ENCODE measurements at places on chromosomes 13 and 19.
A peak's percentile ranks its signal among the peaks of the same experiment; 100 is the strongest.

DNA sequence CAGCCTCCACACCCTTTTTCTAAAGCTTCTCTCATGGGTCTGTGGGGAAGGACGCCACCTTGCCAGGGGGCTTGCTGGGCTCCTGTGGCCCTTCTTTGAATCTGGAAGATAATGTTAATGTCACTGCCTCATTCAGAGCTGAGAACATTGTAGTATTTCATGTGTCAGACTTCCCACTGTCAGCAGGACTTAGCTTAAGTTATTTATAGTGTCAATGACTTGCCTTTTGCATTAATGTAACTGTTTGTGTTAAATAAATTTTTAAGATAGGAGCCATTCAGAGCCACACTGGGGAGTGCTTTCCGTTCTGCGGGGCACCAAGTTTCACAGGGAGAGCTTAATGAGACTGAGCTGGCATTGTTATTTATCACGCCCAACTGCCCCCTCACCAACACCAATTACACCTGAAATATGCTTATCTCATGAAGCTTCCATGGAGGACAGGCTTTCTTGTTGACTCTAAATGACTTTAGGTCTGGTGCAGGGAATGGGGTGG is 226.9 kb upstream of the UBL3 start:
- no peak for DNase-seq

DNA sequence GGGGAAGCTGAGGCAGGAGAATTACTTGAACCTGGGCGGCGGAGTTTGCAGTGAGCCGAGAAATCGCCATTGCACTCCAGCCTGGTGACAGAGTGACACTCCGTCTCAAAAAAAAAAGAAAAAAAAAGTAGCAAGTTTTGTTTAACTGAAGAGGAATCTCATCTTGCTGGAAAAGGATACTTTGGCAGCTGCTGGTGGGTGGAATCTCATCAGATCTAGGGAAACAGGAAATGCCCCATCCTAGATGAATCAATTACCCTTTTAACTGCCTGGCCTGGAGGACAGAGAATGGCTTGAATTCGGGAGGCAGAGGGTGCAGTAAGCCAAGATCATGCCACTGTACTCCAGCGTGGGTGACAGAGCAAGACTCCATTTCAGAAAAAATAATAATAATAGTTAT is 8.4 kb downstream of the ZNF320 start:
- no peak for DNase-seq

GRCh38 chr19:19997656-19998268 is 41.5 kb downstream of the ZNF682 start:
- no peak for DNase-seq

- DNase-seq: no peak
Measured at GRCh38 chr19:1935484-1936208, 5.3 kb upstream of the CSNK1G2 start.

DNA sequence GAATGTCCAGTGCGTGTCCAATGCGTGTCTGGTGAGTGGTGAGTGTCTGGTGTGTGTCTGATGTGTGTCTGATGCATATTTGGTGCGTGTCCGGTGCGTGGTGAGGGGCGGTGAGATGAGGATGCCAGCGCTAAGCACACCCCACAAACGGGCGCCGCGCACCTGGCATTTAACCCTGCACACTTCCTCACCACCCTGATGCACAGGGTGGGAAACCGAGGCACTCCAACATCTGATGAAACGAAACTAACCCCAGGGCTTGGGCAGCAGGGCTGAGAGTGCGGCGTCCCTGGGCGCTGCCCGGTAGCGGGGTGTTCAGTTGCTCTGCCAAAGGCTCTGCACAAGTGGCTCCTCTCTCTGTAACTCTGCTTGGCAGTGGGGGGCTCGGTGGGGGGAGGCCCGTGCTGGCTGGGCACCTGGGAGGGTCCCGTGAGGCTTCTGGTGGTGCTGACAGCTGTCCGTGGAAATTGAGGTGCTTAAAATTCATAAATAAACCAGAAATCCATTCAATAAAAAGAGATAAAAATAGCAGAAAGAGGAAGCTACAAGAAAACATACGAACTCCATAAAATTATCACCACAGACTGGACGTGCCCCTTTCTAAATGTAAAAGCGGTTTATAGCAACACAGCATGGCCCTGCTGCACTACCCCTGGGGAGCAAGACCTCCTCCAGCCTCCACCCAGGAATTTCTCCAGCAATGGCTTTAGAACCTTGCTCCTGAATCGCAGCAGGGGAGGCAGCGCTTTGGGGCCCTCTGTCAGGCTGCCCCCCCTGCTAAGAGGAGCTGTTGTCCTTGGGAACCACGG is 76.0 kb downstream of the RASA3 start:
- no peak for DNase-seq

DNA sequence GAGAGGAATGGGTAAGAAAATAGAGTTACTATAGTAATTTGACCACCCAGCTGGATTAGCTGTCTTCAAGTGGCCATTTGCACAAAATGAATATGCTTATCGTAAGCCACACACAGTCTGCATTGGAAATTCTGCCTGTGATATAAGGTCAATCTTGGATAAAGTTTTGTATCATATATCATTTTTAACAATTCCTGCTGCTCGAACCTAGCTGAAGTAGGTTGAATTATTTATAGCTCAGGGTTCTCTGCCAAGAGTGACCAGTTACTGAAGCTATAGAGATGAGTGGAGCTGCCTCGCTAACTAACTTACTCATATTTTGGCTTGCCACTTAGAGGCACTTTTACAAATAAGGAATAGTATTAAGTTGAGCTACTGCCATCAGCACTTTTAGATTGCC is 220.9 kb downstream of the RGCC start:
- no peak for DNase-seq

DNA sequence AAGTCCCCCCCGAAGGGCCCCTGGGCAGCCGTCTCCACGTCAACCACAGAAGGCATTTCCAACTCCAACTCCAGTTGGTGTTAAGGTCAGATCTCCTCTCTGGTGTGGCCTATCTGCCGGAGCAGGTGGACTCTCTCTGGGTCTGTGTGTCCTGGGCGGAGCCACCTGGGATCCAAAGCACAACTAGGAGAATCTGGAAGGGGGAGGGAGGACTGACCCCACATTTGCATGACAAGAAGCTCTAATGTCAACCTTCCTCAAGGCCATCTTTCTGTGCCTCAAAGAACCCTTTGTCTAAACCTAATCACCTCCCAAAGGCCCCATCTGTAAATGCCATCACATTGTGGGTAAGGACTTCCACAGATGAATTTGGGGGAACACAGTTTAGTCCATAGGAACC is 381.5 kb downstream of the UQCRFS1 start:
- no peak for DNase-seq

DNA sequence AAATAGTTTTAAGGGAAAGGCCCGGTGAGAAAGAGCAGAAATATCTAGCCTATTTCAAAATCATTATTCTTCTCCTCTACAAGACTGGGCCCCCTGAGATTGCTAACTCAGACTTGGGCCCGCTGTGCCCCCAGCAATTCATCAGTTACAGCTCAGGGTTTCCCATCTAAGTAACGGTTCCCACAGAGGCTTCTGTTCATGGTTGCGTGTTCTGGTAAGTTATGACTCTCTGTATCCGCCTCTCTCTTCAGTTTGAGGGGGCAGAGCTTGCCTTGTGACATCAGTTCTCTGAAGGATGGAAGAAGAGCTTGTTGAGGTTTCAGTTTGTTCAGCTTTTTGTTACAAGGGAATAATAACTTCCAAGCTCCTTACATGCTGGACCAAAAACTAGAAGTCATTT is 11.6 kb downstream of the ZNF57 start:
- DNase-seq: no peak

GRCh38 chr19:1041835-1042685 is 2.2 kb downstream of the ABCA7 start:
- DNase-seq: no peak

GRCh38 chr19:33673996-33674625 is 52.4 kb downstream of the CHST8 start:
- no peak for DNase-seq

- DNase-seq: no peak
Measured at GRCh38 chr19:14672188-14672872, 2.3 kb downstream of the ADGRE3 start.

DNA sequence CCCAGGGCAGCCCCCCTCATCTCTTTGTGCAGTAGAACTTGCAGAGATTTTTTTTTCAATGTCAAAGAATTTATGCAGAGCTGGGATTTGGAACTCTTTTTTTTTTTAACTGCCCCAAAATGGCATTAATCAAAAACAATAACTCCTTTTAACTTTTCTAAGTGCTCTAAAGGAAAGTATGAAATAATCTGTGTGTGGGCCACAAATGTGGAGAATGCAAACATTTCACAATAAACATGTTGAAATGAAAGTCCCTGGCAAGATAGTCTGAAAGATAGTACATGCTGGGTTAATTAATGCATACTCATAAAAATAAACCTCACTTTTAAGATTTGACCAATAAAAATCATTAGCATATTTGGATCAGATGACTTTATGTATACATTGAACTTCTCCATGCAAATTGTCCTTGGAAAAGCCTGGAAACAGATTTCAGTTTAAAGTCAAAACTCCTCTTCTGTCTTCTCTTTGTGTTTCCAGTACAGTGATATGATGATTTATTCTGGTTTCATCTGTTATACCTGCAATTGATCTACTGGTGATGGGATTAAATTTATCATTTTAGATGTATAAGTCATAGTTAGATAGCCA is 30.5 kb upstream of the ZNF536 start:
- DNase-seq: no peak

GRCh38 chr13:76677043-76677442 is 209.2 kb downstream of the KCTD12 start:
- DNase-seq: no peak

GRCh38 chr13:25887962-25888655 is 163.7 kb downstream of the SHISA2 start:
- no peak for DNase-seq

- DNase-seq: no peak
Measured at GRCh38 chr19:1217366-1217765, 11.8 kb downstream of the STK11 start.

- peak; percentile 47 for DNase-seq
Measured at GRCh38 chr13:43196086-43196621, 172.8 kb downstream of the DNAJC15 start.

- no peak for DNase-seq
Measured at GRCh38 chr19:13872695-13873389, 4.1 kb upstream of the NANOS3 start.

- no peak for DNase-seq
Measured at GRCh38 chr19:3893509-3894179, 13.2 kb downstream of the ATCAY start.

GRCh38 chr19:4378886-4379285 is 21.5 kb downstream of the SH3GL1 start:
- DNase-seq: no peak

- peak; percentile 21 for DNase-seq
Measured at GRCh38 chr13:95676105-95676761, 706 bp upstream of the DNAJC3 start.

- no peak for DNase-seq
Measured at GRCh38 chr13:96690998-96691397, 303.3 kb downstream of the OXGR1 start.

DNA sequence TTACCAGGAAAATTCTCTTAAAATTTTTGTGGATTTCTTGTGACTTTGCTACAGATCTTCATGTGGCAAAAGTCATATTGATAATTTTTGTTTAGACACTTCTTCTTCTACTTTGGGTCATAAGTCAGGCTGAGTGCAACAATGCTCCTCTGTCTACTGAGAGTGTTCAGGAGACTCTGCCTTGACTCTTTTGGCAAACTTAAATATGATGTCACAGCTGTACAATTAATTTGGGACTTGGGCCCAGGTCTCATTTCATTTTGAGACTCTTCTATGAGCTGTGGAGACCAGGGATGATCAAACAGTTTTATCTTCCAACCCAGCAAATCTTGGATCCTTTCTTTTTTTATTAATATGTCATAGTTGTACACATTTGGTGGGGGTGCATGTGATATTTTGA is 19.7 kb upstream of the IPO5 start:
- DNase-seq: no peak

GRCh38 chr19:49761625-49762311 is 1.3 kb downstream of the TSKS start:
- DNase-seq: no peak

GRCh38 chr13:28322256-28322905 is 172.5 kb downstream of the FLT1 start:
- no peak for DNase-seq

GRCh38 chr13:35889560-35889959 is 241.6 kb downstream of the DCLK1 start:
- DNase-seq: no peak

- no peak for DNase-seq
Measured at GRCh38 chr13:76882431-76882830, 3.8 kb downstream of the KCTD12 start.

- DNase-seq: no peak
Measured at GRCh38 chr13:19726611-19727010, 56.1 kb downstream of the PSPC1 start.

DNA sequence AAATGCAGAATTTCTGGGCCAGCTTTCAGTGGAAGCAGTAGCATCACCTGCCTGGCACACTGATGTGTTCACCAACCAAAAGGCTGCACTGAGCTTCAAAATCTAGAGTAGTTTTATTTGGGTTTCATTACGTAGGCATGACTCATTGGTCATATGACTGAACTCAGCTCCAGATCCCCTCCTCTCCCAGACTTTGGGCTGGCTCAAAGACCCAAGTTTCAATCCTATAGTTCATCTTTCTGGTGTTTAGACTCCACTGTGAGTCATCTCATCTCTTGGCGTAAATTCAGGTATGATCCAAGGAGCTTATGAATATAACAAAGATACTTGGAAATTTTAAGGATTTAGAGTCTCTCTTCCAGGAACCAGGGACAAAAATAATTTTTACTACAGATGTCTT is 17.7 kb downstream of the ZMYM5 start:
- DNase-seq: no peak

- DNase-seq: no peak
Measured at GRCh38 chr19:1113030-1113985, 9.5 kb downstream of the GPX4 start.

DNA sequence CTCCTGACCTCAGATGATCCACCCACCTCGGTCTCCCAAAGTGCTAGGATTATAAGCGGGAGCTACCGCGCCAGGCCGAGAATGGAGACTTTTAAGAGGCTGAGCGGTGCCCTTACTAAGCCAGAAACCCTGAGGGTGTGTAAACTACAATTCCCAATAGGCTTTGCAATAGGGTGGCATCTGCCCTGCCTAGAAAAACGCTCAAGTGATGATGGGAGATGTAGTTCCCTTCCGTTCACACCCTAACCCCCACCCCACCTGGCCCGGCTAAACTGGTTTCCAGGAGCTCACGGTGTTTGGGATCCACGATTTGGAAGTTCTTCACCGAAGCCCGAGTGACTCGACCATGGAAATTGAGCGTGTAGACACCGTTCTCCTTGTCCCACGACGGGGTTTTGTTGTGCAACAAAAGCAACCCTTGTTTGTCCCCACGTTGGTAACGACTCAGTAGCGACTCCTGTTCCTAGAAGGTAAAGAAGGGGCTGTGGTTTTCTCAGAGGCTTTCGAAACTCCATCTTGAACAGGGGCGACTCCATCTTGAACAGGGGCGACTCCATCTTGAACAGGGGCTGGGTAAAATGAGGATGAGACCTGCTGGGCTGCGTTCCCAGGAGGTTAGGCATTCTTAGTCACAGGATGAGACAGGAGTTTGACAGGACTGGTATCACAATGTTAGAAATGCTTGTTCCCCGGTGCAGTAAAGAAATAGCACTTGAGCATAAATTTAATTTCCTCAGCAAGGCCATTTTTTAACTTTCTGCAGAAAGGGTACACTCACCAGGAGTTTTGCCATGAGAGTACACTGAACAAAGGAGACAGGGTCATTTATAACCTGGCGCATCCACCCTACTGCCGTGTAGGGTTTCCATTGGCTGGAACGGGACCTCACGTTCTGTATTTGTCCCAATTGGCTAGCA is 9.8 kb downstream of the PPP1R15A start:
- DNase-seq: no peak

All from NCI-H1092 (cell line).